ENCODE measurements at places on chromosomes 3 and 15.

GRCh38 chr15:96997538-96997937 lies 667.0 kb downstream of the NR2F2 start:
- DNase-seq: no peak

DNA sequence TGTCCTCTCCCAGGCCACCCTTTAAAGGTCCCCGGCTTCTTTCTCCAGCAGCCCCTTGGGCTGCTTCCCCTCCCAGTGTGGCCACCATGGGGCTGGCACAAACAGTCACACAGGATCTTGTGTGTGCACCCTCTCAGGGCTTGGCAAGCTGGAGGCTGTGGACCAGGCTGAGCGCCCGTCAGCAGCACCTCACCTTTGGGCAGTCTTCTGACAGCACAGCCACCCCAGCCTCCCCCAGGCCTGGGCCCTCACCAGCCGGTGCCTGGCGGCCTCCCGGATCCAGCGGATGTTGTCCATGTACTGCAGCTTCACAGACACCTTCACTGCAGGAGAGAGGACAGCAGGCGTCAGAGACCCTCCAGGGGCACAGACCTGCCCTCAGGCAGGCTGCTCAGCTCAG lies 20.1 kb upstream of the ZXDC start:
- no peak for DNase-seq

- no peak for DNase-seq
Observed at GRCh38 chr3:141383555-141384129, 15.3 kb downstream of the ZBTB38 start.

DNA sequence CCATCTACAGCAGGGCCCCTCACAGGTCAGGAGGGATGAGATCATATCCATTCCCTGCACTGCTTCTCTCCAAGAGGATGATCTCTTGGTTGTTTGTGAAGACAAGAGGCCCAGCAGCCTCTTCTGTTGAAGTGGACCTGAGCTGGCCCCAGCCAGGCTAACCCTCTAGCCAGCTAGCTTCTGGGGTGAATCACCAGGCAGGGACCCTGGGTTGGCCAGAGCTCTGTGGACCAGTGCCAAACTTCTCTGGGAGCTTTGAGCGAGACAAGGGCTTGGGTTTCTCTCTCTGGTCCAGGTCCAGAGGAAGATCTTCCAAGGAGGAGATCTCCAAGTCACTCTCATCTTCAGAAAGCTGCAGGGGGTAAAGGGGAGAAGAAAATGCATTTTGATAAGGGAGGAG lies 52.7 kb downstream of the CLDN18 start:
- DNase-seq: no peak

- DNase-seq: no peak
Observed at GRCh38 chr3:105327662-105328337, 38.9 kb upstream of the ALCAM start.

DNA sequence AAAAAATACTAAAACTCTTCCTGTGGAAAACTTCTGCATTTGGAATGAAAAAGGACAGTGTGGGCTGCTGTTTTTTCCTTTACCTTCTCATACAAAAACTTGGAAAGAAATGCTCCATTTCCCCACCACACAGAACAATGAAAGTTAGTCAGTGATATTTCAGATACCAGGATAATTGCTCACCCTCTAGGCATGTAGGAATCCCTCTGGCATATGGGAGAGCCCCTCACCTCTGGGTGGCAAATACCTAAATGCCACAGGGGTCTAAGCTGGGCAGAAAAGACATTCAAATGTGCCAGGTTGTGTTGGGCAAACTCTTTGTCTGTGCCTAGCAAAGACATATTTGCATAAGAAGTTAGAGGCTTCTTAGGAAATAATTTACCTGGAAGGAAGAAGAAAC lies 560.3 kb upstream of the NR2F2 start:
- no peak for DNase-seq

DNA sequence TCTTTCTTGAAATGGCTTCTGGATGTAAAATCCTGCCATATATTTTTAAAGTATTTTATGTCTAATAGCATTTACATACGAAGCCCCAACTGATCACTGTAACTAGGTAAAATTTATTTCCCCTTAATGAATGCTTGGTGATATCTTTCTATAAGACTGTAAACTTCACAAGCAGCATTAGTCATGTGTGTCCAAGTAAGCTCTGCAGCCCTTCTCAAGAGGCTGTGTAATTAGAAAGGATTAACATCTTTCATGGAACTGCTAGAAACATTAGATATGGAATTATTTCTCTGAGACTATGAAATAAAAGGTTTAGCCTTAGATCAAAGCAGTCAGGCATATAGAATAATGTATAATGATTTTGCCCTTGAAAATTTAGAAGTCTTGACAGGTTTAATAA lies 143.3 kb downstream of the EPHA3 start:
- DNase-seq: no peak

GRCh38 chr3:100545371-100545770 lies 53.0 kb downstream of the TMEM45A start:
- no peak for DNase-seq

DNA sequence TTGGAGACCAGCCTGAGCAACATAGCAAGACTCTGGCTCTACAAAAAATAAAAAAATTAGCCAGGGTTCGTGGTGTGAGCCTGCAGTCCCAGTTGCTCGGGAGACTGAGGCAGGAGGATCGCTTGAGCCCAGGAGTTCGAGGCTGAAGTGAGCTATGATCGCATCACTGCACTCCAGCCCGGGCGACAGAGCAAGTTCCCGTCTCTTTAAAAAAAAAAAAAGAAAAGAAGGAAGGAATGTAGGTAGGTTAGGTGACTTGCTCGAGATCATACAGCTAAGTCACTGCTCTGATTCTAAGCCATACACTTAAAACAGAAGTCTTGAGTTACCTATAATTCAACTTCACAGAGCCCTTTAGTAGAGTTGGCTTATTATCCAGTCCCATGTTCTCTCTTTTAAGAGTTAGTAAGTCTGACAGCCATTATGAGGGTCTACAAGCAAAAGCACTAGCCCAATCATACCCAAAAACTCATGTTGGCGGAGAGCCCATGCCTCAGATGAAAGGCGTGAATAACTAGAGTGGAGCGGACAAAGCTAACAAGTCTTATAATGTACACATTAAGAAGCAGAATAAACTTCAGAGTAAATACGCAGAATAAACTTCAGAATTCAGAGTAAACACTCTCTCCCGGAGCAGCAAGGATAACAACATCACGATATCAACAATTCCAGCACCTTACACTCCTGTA lies 768 bp downstream of the AAGAB start:
- no peak for DNase-seq

DNA sequence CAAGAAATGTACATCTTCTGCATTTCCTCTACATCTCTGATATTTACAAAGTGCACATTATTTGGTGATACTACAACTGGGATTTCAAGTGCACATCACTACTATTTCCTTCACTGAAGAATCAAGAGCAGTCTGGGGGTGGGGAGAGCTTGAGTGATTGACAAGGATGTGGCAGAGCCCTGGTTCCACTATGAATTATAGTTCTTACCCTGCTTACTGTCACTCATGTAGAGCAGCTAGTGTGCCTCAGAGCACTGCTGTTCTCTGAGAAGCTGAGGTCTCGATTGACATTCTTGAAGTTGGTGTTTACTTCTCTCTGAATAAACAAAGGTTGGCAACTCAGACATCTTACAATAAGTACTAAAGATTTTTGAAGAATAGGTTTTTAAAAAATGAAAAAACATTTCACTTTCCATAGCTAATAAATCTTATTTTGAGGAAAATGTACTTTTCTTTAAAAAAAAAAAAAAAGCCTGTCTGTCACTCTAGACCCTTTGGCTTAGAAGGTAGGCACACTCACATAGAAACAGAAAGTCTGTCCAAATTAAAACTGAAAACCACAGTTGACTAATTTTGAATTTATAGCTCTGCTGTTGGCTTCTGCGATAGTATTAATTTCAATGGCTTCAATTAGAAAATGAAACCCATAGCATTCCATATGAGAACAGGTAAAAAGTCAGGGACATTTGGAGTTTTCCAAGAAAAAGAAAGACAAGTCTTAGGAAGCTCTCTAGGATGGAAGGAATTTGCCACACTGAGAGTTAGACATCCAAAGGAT lies 5.6 kb downstream of the GREM1 start:
- no peak for DNase-seq

DNA sequence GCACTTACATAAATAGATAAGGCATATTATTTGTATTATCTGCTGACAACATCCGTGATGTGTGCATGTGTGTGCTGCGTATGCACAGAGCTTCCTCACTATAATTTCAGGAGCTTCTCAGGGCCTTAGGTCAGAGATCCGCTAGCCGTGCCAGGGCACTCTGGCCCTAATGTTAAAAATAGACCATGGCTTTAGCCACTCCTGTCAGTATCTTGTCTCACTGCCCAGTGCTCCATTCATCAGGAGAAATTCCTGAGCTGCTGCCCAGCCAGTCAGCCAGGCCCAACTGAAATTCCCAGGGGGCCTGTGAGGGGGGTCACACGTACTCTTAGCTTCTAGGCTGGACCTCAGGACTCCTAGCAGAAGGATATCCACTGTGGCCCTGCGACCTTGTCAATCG lies 70.0 kb upstream of the ABHD2 start:
- DNase-seq: peak; percentile 36

GRCh38 chr3:131518680-131519079 lies 15.9 kb upstream of the MRPL3 start:
- no peak for DNase-seq

- DNase-seq: no peak
Observed at GRCh38 chr15:93517176-93517575, 428.2 kb upstream of the RGMA start.

DNA sequence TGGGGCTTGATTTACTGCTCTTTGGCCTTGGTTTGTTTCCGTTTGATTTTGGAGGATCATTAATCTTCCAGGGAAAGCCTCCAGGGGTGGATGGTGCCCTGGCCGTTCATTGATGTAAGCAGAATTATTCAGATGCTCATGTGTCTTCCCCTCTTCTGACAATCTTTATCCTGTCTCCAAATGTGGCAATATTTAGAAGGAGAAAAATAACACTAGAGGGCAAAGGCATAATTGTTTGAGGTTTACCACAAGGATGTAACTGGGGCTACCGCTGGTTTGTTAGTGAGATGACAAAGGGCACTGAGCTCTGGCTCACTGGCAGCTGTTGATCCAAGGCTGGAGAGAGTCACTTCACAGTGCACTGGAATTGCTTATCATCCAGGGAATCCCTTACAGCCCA lies 18.2 kb upstream of the PLCL2 start:
- no peak for DNase-seq

- DNase-seq: no peak
Observed at GRCh38 chr3:59816312-59816711, 766.5 kb upstream of the CFAP20DC start.

DNA sequence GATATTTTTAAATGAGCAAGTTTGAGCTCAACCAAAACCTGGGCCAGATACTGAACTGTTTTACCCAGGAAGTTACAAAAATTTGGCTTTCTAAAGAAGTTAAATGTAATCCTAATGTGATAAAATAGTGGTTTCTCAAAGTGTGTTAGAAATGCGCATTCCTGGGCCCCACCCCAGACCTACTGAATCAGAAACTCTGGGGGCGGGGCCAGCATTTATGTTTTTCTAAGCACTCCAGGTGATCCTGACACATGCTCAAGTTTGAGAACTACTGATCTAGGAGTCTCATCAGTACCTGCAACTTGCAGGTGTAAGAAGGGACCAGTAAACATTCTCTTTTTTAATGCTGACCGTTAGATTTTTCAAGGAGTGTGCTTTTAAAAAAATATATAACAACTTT lies 190.6 kb downstream of the VPS13C start:
- DNase-seq: no peak

GRCh38 chr3:124318014-124318413 lies 326.1 kb upstream of the ROPN1 start:
- no peak for DNase-seq

GRCh38 chr3:172616031-172616461 lies 92.8 kb upstream of the TNFSF10 start:
- DNase-seq: no peak

DNA sequence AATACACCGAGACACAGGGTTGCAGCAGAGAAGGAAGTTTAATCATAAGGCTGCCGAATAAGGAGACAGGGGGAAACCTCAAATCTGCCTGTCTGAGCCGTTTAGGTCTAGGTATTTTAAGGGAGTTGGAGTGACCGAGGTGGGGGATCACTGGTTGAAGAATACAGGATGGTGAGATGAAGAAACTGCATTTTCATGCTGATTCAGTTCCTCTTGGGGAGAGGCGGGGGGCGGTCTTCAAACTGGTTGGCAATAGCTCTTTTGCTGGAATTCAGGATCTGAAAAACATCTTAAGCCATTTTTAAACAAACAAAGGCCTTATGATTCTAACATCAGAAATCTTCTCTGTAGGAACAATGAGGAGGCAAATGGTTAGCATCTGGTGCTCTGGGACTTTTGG lies 699.5 kb upstream of the CFAP20DC start:
- no peak for DNase-seq

GRCh38 chr3:50472958-50473357 lies 30.5 kb downstream of the CACNA2D2 start:
- no peak for DNase-seq

DNA sequence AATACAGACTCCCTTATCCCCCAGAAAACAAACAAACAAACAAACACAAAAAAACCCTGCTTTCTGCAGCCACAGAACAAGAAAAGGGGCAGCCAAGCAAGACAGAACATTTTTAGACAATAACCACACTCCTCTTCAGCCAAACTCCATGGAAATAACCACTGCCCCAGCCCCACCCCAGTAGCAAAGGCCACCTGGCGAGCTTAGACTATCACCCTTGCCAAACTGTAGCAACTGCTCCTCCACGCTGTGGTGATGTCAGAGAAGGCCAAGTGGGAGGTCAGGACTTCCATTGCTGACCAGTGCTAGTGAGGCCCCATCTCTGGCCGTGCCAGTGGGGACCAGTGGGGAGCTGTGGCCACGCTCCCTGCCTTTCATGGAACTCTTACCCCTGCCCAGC lies 60.3 kb upstream of the CHRNA7 start:
- DNase-seq: no peak

DNA sequence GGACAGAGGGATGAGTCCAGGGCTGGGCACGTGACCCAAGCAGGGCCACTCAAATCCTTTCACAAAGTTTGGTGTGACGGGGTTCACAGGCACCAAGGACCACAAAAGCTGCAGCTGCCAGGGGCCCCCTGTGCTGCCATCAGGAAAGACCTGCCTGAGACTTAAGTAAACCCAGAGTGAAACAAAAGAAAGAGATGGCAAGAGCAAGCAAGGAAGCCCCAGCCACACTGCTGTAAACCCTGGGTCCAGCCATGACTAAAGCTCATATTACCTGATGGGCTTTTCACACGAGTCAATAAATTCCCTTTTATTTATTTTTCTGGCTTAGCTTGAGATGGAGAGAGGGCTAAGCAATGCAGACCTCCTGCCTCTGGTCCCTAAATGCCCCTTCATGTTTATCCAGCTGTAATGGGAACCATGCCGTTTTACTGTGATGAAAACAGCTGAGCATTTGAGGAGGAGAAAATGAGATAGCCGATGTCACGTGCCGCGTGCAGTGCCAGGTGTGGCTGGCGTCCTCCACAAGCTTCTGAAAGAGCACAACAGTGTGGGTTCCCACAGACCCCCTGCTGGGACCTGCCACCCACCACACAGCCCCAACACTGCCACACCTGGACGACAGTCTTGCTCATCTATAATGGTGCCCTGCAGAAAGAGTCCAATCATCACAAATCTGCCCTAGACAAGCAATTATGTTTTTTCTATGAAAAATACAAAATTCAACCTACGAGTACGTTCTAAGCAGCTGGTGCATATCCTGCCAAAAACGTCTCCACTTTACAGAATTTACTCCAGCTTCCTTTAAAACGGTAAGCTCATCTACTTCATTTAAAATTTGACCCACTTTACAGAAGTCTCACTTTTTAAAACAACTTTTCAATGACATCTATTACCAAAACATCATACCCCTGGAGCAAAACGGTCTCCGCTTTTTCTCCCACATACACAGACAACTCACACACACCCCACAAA lies 34.2 kb downstream of the ADAMTS17 start:
- DNase-seq: no peak
